Activated naive CD8-positive, alpha-beta T cell treated with anti-CD3 and anti-CD28 coated beads, Interleukin-2, amount 50 U/mL, for 16 hours (primary cell): ENCODE measurements at places on chromosomes 12 and 14.
A peak's percentile ranks its signal among the peaks of the same experiment; 100 is the strongest.

GRCh38 chr12:6273205-6273540 lies 37.3 kb upstream of the PLEKHG6 start:
- DNase-seq: no peak

GRCh38 chr12:76340680-76341435 lies 7.4 kb downstream of the BBS10 start:
- DNase-seq: no peak

DNA sequence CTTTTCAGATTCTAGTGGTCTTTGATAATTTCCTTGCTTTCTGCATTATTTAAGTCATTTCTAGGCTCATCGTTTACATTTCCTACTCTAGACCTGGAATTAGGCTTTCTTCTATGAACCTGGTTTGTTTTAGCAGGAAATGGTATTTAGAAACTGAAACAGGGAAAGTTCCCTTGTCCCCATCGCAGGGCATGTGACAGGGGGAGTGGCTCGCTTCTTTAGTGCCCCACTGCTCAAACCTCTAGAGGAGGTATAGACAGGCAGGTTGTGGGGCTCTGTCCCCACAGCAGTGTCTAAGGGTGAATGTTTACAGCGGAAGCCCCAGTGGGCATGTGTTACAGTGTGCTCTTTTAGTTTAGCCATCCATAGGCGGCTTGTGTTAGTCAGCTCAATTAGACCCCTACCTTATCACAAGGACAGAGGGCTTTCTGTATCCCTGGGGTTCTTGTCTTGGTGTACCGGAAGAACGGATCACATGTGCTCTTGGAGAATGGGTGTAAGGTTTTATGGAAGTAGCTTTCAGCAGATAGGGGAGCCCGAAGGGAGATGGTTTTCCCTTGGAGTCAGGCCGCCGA lies 25.0 kb downstream of the IFT81 start:
- no peak for DNase-seq

DNA sequence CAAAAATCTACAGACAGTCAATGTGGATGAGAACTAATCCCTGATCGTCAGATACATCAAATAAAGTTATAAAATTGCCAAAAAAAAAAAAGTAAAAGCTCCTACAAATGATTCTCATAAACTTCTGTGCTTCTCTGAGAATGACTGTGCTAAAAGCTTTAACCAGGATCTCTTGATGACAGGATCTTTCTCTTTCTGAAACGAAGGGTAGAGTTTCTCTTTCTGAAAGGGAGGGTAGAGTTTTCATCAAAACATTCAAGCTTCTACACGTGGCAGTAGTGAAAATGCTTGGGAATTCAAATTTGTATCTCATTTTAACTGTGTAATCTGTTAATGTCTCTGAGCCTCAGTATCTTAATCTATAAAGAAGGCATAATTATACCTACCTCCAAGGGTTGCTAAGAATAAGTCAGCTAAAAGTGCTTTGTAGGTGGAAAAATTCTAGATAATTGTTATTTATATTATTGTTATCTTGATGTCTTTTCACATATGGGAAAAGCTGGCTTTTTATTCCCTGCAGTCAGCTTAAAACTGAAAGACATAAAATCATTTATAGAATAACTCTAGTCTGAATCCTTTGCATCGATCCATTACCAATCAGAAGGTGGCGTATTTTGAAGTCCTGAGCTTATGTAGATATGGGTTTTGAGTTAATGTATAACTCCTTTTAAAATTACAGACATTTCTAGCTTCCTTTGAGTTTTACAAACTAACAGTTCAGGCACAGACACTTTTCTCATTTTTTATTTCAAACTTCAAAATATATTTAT lies 157.4 kb downstream of the DACT1 start:
- DNase-seq: no peak

DNA sequence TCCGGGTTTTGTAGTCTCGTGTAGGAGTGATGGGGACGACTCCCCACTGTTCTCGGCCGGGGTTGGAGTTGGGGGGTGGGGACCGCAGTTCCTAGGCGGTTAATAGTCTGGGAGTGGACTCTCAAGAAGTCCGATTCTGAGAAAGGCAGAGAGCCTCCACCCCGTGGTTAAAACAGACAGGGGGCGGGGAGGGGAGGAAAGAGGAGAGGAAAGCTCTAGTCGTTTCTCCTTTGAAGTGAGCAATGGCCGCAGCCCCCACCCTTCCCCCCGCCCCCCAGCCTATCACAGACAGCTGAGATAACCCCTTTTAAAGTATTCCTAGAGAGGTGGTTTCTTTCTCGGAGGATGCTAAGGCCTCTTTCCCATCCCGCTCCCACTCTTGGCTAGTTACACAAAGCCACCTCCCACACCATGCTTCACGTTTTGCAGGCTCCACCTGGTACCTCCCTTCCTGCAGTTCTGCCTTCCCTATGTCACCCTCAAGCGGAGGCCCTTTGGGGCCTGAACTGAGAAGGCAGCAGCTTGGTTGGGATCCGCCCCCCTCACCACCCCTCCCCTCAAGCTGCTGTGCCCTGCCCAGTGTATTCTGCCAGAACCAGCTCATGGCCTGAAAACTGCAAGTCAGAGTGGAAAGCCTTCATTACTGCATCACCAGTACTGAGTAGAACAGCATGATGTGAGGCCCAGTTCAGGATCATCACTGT lies 853 bp downstream of the USP5 start:
- DNase-seq: peak; percentile 37

DNA sequence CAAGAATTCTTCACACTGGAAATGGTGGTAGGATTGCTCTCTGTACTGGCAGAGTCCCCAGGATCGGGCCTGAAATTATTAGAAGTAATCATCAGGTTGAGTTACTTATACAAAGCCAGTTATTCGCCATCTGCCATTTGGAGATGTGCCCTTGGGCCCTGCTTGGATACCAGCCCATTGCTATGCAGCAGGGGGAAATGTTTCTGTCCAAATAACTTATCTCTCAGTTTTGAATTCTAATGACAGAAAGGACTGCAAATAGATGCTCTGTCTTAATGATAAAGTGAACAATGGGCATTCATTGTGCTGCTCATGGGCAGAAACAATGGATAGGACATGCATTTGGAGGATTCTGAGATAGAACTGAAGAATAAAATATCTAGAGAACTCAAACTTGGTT lies 139.1 kb upstream of the PELI2 start:
- no peak for DNase-seq

DNA sequence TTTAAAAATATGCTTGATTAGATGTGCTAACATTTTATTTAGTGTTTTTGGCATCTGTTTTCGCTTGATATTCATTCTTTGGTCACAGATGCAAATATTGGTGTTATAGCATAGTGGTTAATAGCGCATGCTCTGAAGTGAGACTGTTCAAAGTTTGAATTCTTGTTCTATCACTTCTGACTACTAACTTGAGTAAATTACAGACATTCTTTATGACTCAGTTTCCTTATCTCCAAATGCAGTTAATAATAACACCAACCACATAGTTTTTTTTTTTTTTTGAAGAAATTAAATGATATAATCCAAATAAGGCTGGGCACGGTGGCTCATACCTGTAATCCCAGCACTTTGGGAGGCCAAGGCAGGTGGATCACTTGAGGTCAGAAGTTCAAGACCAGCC lies 81.0 kb downstream of the TMX1 start:
- DNase-seq: no peak

DNA sequence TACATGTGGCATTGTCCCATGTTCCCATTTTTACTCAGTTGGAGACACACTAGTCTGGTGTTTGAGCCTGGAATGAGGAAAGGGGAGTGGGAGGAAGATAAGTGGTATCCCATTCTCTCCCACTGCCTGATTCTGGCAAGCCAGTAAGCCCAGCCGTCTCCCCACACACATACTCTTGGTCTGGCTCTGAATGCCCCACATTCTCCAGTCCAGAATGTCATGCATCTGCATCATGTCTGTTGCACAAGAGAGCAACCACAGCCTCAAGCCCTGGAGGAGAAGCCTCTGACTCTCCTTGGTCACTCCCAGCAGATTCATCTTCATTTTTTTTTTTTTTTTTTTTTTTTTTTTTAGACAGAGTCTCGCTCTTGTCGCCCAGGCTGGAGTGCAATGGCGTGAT lies 48.0 kb downstream of the DRAM1 start:
- no peak for DNase-seq

GRCh38 chr12:32253154-32253790 lies 146.1 kb upstream of the FGD4 start:
- DNase-seq: no peak

DNA sequence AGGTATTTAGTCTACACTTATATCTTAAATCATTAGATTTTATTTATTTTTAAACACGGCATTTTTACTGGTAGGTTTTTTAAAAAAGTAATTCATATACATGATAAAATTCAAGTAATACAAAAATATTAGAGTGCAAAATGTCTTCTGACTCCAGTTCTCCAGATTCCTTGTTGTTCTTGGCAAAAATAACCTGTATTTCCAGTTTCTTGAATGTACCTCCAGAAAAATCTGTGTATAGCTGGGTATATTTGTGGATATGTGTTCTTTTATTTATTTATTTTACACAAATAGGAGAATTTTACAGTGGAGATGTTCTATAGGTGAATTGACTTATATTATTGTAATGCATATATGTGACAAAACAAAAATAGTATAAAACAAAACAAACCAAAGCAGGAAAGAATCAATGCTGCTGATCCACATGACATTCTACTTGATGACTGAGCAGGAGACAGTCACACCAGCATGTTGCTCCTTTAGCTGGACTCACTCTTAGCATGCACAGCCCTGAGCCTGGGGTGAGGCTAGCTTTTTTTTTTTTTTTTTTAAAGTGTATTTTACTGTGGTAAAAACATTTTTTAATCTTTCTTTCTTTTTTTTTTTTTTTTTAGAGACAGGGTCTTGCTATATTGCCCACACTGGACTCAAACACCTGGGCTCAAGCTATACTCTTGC lies 42.2 kb upstream of the SLC38A2 start:
- no peak for DNase-seq

- DNase-seq: no peak
Observed at GRCh38 chr14:61420326-61420725, 98.9 kb downstream of the PRKCH start.

GRCh38 chr14:105482486-105483110 lies 4.1 kb upstream of the CRIP1 start:
- DNase-seq: no peak

- no peak for DNase-seq
Observed at GRCh38 chr14:93719256-93719655, 69.0 kb downstream of the PRIMA1 start.

DNA sequence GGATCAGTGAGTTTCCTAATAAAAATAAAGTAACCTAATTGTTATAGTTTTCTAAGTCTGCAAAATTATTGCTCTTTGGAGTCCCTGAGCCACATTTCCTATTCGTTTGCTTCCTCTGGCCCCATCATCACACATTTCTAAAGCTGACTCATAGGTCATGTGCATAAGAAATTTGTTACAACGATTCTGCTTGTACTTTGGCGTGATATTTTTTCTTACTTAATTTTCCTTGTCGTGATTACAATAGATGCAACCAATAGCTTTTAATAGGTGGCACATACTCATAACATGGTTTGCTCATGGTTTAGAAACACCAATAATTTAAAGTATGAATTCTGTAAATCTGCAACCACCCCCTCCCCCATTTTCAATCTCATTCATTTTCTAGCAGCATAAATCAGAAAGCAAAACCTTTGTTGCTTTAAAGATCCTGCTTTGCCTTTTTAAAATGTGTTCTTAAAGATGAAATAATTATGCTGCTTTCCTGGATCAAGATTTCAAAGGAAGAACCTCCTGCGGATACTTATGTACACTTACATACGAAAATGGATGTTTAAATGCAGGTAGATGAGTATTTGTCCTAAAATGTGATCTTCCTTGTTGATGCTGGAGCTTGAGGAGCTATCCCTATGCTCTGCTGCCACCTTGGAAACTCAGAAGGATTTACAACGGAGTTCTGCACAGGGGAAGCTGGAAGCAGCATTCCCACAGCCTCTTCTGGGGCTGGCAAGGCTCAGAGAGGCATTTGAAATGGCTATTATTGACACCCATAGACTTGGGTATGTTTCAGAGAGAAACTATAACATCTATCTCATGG lies 1.7 kb upstream of the FLRT2 start:
- DNase-seq: no peak

- no peak for DNase-seq
Observed at GRCh38 chr12:32650508-32650907, 28.6 kb upstream of the DNM1L start.

GRCh38 chr14:78725086-78725485 lies 554.9 kb downstream of the NRXN3 start:
- no peak for DNase-seq

DNA sequence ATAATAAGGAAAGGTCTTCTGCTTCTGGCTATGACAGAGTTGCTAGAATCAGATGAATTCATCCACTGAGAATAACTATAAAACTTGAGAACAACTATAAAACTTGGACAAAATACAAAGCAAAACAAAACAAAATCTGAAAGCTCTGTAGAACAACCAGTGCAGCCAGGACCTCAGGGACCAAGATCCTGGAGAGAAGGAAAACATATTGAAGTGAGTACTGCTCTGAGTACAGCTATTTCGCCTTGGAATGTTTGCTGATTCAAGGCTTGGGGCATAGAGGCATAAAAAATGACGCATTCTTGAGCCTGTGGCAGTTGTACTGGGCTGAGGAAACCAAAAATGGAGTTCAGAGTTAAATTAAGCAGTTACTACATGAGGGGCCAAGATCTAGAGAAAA lies 21.7 kb downstream of the FOXA1 start:
- no peak for DNase-seq

GRCh38 chr12:93335603-93336162 lies 42.0 kb upstream of the NUDT4 start:
- DNase-seq: no peak

DNA sequence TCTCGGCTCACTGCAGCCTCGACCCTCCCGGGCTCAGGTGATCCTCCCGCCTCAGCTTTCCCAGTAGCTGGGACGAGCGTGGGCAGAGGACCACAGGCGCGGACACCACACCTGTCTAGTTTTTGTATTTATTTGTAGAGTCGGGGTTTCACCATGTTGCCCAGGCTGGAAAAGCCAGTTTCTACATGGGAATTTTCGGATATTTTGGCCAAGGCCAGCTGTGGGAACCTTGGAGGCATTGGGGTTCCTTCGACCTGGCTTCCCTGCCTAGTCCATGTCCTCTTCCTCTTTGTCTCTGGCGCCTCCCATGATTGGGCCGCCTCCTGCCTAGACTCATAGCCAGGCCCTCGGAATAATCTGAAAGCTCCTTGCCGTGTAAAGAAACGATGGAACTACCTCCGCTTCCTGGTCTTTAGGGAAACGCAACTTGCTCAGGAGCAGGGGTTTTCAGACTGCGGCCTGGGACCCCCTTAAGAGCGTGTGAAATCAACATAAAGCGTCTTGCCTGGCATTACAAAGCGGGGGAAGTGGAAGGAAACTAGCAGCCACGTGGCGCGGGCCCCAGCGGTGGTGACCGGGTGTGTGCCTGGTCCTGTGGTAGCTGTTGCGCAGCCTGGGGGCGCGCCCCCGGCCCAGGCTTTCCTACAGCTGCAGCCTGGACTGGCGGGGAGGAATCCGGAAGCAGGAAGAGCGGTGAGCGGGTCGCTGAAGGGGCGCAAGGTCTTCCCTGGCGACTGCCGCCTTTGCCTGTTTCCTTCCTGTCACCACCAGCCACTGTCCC lies 1.4 kb upstream of the HSP90AA1 start:
- peak; percentile 7 for DNase-seq

- DNase-seq: no peak
Observed at GRCh38 chr14:105022276-105022670, 1.4 kb upstream of the CDCA4 start.

- no peak for DNase-seq
Observed at GRCh38 chr12:109524466-109525278, 47.2 kb downstream of the UBE3B start.

- DNase-seq: no peak
Observed at GRCh38 chr14:37114002-37114401, 58.4 kb downstream of the SLC25A21 start.
